ENCODE measurements at places on chromosomes 3 and 15. TPM values are rescaled to one million over a fixed set of nuclear protein-coding genes. Genes with fewer than 3 reads are reported as not detected.
A peak's percentile ranks its signal among the peaks of the same experiment; 100 is the strongest.

ZNF662 gene
- 0.29 TPM for total RNA-seq

UROC1 gene
- total RNA-seq, result not detected

SPATA12 gene
- total RNA-seq, result not detected

GRCh38 chr15:72288796-72289596, 16.6 kb upstream of the PARP6 start:
- no peak for DNase-seq

DNA sequence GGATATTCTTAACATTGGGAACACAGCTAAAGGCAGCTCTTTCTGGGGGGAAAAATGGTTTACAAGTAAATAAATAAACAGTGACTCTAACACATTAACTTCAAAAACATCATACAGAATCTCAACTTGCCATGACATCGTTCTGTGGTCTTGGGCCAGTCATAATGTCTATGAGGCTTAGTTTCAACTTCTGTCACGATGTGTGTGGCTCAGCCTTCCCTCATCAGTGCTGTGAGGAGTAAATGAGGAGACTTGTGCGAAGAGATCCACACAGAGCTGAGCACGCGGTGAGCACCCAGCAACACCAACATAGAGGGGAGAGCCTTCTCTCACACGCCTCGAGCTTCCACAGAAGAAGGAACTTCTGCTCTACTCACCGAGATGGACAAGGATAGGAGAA, 49.0 kb downstream of the DZIP1L start:
- no peak for DNase-seq

GRCh38 chr3:58572013-58572633, 5.1 kb downstream of the FAM107A start:
- peak; percentile 23 for DNase-seq

- no peak for DNase-seq
Measured at GRCh38 chr3:116040152-116040551, 405.1 kb downstream of the LSAMP start.

GRCh38 chr3:184672977-184673870, 38.6 kb downstream of the MAGEF1 start:
- DNase-seq, result no peak

DNA sequence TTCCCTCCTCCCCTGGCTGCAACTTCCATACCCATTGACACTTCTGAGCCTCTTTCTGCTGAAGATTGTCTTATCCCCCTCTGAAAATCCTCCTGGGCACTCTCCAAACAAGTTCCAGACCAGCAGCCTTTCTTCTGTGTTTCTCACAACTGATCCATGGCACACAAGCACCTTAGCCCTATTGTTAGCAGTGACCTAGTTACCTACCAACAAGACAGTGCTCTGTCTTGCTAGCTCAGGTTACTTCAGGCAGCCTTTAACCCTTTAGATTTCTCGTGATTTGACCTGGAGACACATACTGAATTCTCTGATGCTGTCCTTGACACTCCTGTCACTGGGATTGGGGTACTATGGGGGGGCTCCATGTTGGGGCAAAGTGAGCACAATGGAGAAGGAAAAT, 82.1 kb downstream of the GTF2E1 start:
- no peak for DNase-seq

DNA sequence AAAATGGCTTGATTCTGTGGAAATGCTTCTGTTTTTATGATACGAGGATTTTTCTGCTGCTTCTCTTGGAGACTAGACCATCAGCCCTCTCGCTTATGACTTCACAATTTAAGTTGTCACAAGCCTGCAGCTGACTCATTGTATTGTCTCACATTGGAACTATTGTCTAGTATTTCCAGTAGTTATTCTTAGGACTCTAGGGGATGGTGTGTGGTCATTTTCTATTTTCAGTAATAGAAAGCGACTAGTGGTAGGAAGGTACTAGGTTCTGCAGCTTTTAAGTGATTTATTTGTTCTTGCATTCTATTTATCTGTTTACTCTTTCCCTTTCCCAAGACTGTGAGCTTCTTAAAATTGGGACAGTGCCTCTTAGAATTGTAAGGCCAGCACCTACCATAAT, 66.3 kb upstream of the CRTC3 start:
- peak; percentile 82 for DNase-seq

DNA sequence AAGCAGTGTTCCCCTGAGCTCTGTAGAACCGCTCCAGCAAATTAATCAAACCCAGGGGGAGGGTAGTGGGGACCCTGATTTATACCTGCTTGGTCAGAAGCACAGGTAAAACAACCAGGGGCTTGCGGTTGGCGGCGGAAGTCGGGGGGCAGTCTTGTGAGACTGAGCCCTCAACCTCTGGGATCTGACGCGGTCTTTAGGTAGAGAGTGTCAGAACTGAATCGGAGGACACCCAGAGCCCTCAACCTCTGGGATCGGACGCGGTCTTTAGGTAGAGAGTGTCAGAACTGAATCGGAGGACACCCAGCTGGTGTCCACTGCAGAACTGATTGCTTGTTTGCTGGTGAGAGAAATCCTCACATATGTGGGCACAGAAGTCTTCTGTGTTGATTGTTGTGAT, 12.9 kb upstream of the PAQR5 start:
- DNase-seq, result no peak

IMPG2 gene
- under 0.01 TPM for total RNA-seq

DNA sequence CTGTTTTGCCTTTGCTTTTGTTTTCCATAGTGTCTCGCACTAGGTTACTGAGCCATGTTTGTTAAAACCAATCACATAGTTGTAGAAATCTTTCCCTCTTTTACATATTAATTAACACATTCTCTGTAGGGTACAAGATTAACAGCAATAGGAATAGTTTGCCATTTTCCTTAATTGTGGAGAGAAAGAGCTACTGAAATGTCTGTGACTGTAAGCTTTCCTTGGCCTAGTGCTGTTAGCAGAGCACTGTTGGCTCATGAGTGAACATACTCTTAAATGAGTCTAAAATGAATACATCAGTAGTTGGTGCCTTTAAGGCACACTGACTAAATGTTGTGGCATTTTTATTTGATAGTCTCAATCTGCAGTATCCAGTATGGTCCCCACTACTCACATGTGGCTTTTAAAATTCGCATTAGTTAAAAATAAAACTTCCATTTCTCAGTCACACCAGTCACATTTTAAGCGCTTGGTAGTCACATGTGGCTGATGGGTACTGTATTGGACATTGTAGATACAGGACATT, 28.2 kb downstream of the CHD2 start:
- DNase-seq, result peak; percentile 30

- no peak for DNase-seq
Measured at GRCh38 chr15:91783451-91783850, 70.1 kb upstream of the SLCO3A1 start.

EPM2AIP1 gene
- total RNA-seq, result 7.8 TPM

FHIT gene
- total RNA-seq, result 2.4 TPM

DNA sequence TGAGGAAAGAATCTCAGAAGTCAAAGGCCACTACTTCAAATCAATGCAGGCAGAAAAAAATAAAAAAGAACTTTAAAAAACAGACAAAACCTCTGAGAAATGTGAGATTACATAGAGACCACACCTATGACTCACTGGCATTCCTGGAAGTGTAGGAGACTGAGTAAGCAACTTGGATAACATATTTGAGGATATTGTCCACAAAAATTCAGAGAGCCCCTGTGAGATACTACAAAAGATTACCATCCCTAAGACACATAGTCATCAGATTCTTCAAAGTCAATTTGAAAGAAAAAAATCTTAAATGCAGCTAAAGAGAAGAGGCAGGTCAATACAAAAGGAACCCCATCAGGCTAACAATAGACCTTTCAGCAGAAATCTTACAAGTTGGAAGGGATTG, 887.3 kb downstream of the NTRK3 start:
- peak; percentile 98 for DNase-seq

DNA sequence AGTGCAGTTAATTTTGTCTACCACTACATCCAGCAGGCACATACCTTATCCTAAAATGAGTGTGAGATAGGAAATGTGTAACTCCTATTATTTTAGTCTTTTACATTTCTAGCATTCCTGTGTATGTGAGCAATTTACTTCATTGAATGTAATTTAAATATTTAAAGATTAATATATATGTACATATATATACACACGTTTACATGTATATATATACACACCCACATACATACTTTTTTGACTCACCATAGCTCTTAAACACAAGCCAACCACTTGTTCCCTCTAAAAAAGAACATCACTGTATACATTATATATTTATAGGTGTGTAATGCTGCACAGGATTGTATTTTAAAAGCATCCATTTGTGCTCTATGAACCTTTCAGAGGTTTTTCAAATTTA, 425.6 kb upstream of the NECTIN3 start:
- DNase-seq, result no peak

GRCh38 chr3:100882571-100882984, 110.6 kb downstream of the ABI3BP start:
- DNase-seq, result no peak

DNA sequence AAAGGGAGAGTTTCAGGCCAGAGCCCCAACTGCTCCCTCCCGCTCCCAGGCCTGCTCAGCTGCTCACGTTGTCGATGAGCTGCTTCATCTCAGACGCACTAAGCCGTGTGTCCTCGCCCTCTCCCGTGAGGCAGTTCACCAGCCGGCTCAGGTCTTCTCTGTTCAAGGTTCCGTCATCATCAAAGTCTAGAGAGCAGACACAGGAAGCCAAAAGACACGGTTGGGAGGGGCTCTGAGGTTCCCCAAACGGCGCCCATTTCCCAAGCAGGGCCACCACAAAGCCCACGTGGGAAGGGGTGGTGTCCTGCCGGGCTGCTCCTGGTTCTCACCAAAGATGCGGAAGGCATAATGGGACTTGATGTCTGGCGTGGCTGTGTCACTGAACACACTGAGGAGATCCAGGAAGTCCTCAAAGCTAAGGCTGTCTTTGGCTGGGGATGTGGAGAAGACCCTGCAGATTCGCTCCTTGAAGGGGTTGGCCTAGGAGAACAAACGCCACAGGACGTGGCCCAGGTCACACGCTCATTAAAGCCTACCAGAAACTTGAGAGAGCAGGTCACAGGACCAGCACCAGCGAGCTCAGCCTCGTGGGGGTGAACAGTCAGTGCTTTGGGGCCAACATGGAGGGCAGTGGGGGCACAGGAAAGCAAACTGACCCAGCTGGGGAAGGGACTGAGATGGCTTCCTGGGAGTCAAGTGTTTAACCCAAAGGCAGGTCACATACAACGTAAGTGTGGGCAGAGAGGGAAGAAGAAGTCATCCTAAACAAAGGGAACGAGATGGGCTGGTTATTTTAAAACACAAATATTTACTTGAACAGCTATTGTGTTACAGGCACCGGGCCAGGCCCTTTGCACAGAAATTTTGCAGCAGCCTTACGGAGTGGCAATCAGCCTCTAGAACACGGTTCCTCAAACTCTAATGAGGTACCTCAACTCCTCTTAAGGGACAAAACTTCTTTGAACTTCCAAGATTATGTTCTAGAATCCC, 2.4 kb downstream of the CIB1 start:
- no peak for DNase-seq

PAK6 gene
- total RNA-seq, result 9.5 TPM

DNA sequence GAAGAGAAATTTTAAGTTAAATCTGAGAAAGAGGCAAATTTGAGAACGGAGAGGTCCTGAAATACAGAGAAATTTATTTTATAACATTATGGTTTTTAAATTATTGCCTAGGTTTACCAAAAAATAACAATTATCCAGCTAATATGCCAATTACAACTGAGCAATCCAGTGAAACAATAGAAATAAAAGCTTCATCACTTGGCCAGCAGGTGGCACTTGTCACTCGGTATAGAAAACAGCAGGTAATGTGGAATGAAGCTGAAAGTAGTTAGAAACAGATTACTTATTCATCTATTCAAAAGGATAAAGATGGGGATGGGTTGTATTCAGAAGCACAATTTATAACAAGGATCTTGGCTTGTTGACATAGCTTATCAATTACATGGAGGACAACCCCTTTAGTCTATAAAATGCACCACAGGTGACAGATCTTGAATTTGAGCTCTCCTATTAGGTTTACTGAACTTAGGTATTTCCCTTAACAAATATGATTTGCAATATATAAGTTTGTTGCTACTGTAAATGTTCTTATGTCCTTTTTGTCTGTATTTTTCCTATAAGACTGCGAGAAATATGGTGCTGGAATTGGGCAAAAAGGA, 70.1 kb upstream of the GUCA1C start:
- DNase-seq, result peak; percentile 44

DNA sequence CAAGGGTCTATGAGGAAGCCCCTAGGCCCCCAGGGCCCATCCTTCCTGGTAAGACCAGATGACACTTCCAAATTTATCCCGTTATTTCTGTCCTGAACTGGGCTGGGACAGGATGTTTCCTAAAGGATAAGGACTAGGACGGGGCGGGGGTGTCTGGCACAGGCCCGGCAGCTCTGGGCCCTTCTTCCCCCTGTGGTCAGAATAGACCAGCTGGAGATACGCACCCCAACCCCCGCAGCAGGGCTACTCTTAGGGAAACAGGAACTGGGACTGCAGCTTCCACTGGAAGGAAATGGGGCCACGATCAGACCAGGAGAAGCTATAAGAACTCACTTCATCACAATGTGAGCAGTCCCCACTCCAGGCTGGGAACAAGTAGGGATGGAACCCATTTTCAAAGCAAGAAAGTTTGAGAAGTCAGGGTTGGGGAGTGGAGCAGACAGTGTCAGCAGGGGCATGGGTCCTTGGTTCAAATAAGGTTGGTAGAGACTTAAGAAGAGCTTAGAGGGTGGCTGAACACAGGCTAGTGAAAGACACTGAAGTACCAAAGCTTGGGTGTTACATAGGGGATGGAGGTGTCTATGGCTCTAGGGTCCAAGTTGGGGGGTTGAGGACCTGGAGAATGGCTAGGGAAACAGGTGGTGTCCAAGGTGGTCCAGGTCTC, 1.1 kb downstream of the NCKIPSD start:
- DNase-seq, result peak; percentile 43

DNA sequence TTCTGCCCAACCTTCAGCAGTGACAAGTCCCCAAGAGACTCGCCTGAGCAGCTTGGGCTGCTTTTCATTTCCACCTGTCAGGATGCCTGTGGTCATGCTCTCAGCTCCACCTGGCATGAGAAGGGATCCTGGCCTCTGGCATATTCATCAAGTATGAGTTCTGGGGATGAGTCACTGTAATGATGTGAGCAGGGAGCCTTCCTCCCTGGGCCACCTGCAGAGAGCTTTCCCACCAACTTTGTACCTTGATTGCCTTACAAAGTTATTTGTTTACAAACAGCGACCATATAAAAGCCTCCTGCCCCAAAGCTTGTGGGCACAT, 3.5 kb downstream of the MYD88 start:
- no peak for DNase-seq

PLSCR2 gene
- not detected for total RNA-seq

DNA sequence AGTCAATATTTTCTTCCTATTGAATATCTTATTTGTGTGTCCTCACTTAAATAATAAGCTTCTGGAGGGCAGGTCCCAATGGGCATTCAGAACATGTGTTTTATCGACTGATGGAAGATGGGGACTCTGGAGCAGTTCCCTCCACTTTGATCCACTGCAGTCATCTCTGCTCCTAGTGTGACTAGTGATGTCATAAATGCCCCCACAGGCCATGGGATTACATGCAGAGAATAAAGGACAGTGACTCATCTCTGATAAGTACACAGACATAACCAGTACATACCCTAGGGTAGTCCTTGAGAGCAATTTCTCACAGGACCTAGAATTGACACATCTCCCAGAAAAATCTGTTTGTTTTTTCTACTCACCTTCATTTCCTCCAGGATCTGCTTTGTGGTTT, 49.4 kb upstream of the FMN1 start:
- DNase-seq, result peak; percentile 93

Measured in RPMI7951 (cell line).